ENCODE measurements at places on chromosomes 4 and X. TPM values are rescaled to one million over a fixed set of nuclear protein-coding genes. Genes with fewer than 3 reads are reported as not detected.

Gene CCDC110
- not detected for total RNA-seq

Gene NAP1L2
- total RNA-seq, result 0.50 TPM

Gene POU3F4
- total RNA-seq, result not detected

Gene INTU
- 11.2 TPM for total RNA-seq

Gene ABCG2
- total RNA-seq, result not detected

Gene DUX4
- not detected for total RNA-seq

Gene HS6ST2
- 5.4 TPM for total RNA-seq

Gene ZCCHC18
- 0.54 TPM for total RNA-seq

Gene LRCH2
- total RNA-seq, result 4.2 TPM

Gene NPNT
- 0.50 TPM for total RNA-seq

Gene DKK2
- 99.3 TPM for total RNA-seq

Gene CLIC2
- total RNA-seq, result 1.7 TPM

Gene SLC39A8
- total RNA-seq, result 12.3 TPM

Gene CMC4
- total RNA-seq, result 5.9 TPM

Gene NHS
- 0.13 TPM for total RNA-seq

Gene TLL1
- 14.3 TPM for total RNA-seq

Gene SPOCK3
- total RNA-seq, result not detected

Gene TMEM144
- 2.2 TPM for total RNA-seq

Gene FGFBP1
- total RNA-seq, result not detected

Measured in A673 (cell line).